ENCODE measurements at places on chromosomes 7 and 10. TPM values are rescaled to one million over a fixed set of nuclear protein-coding genes. Genes with fewer than 3 reads are reported as not detected.

Gene ARF5
- total RNA-seq = 260 TPM

Gene LRRN3
- not detected for total RNA-seq

Gene LMOD2
- not detected for total RNA-seq

Gene EBLN1
- total RNA-seq = not detected

Gene TRIM50
- not detected for total RNA-seq

Gene ACADSB
- total RNA-seq = 8.9 TPM

Gene COL17A1
- total RNA-seq = 183 TPM

DNA sequence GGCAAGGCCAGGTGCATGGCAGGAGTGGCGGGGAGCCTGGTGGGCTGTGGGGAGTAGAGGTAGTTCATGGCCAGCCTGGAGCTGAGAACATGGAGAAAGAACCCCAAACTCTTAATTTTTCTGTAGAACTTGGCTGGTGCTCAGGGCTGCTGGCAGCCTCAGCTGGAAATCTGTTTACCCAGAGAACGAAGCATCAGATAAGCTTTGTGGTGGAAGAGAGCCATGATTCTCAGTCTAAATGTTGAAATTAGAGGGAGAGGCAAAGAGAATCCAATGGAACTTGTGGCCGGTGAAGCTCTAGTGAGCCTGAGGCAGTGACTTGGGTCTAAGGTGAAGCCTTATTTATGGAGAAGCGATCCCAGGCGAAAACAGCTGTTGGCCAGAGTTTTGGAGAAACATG, 126.4 kb downstream of the CCDC3 start:
- no peak for DNase-seq
- H3K27ac ChIP-seq = no peak overlapping the region
- no peaks in the 10 kb centered on the region for H3K36me3 ChIP-seq
- no peak overlapping the region for H3K4me3 ChIP-seq
- H3K27me3 ChIP-seq = no peaks in the 10 kb centered on the region

GRCh38 chr7:137635132-137635531, 211.6 kb downstream of the DGKI start:
- no peak for DNase-seq
- H3K36me3 ChIP-seq = no peaks in the 10 kb centered on the region
- no peaks in the 10 kb centered on the region for H3K27me3 ChIP-seq
- H3K4me1 ChIP-seq = no peaks in the 10 kb centered on the region
- H3K27ac ChIP-seq = no peak overlapping the region

GRCh38 chr7:607938-608337, 88.3 kb upstream of the PDGFA start:
- H3K4me1 ChIP-seq = peaks cover 15% of the 10 kb centered on the region
- no peak for DNase-seq
- peak overlapping the region; percentile 50 for H3K27ac ChIP-seq
- no peaks in the 10 kb centered on the region for H3K27me3 ChIP-seq
- H3K36me3 ChIP-seq = no peaks in the 10 kb centered on the region

GRCh38 chr10:116995648-116996047, 9.3 kb downstream of the SHTN1 start:
- no peak for DNase-seq
- H3K4me3 ChIP-seq = no peak overlapping the region
- H3K27ac ChIP-seq = no peak overlapping the region
- no peaks in the 10 kb centered on the region for H3K36me3 ChIP-seq

GRCh38 chr7:102044984-102045673, 227.7 kb downstream of the CUX1 start:
- no peaks in the 10 kb centered on the region for H3K27me3 ChIP-seq
- H3K36me3 ChIP-seq = no peaks in the 10 kb centered on the region
- peak overlapping the region; percentile 50 for H3K4me3 ChIP-seq
- H3K27ac ChIP-seq = no peak overlapping the region
- DNase-seq = no peak

- H3K36me3 ChIP-seq = no peaks in the 10 kb centered on the region
- no peak for DNase-seq
- H3K27ac ChIP-seq = no peak overlapping the region
- H3K27me3 ChIP-seq = no peaks in the 10 kb centered on the region
- peaks cover 19% of the 10 kb centered on the region for H3K4me1 ChIP-seq
- no peak overlapping the region for H3K4me3 ChIP-seq
These were observed 1.6 kb upstream of the ADAP1 start for GRCh38 chr7:956031-956430.

DNA sequence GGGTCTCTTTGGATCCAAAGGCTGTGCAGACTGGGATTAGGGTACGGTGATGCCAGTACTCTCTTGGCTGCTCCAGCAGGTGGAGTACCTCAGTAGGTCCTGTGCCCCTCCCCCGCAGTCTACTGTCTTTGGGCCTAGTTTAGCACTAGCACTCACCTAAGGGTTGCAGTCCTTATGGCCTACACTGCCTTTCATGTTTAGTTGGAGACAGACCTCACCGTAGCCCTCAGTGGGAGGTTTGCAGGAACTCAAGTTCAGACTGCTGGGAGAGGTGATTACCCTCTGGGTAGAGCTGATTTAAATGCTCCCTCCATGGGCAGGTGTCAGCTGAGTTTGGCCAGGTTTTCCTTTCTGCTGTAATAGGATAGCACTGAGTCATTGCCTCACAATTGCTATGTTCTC, 210.8 kb upstream of the TMEM196 start:
- H3K36me3 ChIP-seq = no peaks in the 10 kb centered on the region
- no peak for DNase-seq
- no peaks in the 10 kb centered on the region for H3K27me3 ChIP-seq
- no peak overlapping the region for H3K4me3 ChIP-seq
- H3K4me1 ChIP-seq = no peaks in the 10 kb centered on the region

- H3K27me3 ChIP-seq = no peaks in the 10 kb centered on the region
- H3K36me3 ChIP-seq = no peaks in the 10 kb centered on the region
- DNase-seq = no peak
- no peaks in the 10 kb centered on the region for H3K4me1 ChIP-seq
- H3K27ac ChIP-seq = no peak overlapping the region
These were observed 145.0 kb upstream of the CALCR start for GRCh38 chr7:93719546-93719945.

DNA sequence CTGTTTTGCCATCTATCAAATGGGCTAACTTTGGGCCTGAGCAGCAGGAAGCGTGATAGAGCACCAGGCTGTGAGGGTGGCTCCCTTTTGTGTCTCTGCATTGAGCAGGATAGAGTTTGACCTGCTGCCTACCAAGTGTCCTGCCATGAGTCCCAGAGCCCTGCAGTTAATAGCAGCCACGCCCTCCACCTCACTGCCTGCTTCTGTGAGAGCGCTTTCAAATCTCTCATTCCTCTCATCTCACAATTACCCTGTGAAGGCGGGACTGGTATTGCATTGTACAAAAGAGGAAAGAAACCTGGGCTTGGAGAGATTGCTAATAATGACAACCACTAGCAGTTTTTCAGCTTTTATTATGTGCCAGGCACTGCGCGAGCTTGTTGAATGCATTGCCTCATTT, 39.9 kb downstream of the UNC5B start:
- peaks cover 49% of the 10 kb centered on the region for H3K4me1 ChIP-seq
- H3K27ac ChIP-seq = peak overlapping the region; percentile 44
- no peak for DNase-seq
- no peaks in the 10 kb centered on the region for H3K27me3 ChIP-seq
- no peak overlapping the region for H3K4me3 ChIP-seq

DNA sequence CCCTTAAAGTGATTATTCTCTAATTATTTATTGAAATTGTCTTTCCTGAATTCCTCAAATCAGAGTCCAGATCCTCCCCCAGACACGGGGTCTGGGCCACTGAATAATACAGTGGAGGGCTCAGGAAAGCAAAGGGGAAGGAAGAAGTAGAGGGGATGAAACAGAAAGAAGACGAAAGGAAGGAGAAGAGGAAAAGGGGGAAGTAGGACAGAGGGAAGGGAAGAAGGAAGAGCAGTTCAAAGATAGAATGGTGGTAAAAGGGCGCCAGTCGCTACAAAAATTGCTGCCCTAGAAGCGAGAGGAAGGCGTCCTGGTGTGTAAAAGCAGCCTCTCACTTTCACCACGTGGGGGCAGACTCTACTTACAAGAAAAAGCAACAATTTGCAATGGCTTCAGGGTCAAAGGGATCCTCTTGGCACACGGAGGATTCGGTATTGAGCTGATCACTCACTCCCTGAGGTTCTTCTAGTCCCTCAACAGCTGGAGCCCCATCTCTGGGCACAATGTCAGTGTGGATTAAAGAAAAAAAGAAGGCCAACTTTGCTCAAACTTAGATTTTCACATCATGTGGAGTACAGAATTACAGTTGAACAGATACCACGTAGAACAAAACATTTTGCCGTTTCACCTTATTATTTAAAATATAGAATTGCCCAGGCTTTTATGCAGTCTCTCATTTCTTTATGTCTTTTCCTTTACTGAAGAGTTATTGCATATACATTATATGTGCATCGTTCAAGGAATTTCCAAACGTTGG, 31.4 kb upstream of the NPVF start:
- peak; percentile 7 for DNase-seq
- no peaks in the 10 kb centered on the region for H3K27me3 ChIP-seq
- H3K27ac ChIP-seq = no peak overlapping the region
- H3K4me1 ChIP-seq = no peaks in the 10 kb centered on the region

- no peak overlapping the region for H3K4me3 ChIP-seq
- DNase-seq = no peak
- H3K27ac ChIP-seq = no peak overlapping the region
- no peaks in the 10 kb centered on the region for H3K36me3 ChIP-seq
These were observed 284.2 kb downstream of the BICC1 start for GRCh38 chr10:58796824-58797223.
